ENCODE measurements at places on chromosomes 13 and 19.

GRCh38 chr13:75818179-75818967 is 182.2 kb downstream of the LMO7 start:
- DNase-seq, result no peak

DNA sequence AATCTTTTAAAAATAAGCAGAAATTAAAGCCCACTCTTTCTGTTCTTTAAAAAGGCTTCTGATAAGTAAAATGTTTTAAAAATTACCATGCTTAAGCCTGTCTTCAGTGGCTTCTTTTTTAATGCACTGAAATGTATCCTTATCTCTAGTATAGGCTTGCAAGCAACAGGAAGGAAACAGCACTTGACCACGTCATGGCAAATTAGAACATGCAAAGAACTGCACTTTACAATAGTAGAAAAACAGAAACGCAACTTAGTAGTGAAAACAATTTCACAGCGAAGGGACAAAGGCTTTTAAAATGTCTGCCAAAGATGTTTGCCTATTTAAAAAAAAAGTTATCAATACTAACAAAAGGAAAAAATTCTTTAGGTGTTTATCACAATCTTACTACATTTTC is 36.3 kb downstream of the ELF1 start:
- peak; percentile 60 for DNase-seq

DNA sequence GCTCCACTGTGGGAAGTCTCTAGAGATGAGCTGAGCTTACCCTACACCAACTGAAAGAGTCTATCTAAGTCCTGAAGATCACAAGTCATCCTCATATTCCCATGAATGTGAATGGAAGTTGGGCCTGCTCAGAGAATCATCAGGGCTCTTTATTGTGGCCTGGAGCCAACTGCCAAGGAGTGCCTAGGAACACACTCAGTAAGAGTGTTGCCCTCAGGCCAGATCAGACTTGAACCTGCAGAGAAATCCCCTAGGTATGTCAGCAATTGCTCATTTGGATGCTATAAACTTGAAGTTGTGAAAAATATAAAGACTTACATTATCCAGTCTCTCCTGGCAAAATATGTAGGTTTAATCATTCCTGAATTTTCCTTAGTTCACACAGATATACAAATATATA is 1070.2 kb downstream of the EFNB2 start:
- no peak for DNase-seq

GRCh38 chr13:25375727-25376358 is 4.1 kb downstream of the ATP8A2 start:
- peak; percentile 30 for DNase-seq

DNA sequence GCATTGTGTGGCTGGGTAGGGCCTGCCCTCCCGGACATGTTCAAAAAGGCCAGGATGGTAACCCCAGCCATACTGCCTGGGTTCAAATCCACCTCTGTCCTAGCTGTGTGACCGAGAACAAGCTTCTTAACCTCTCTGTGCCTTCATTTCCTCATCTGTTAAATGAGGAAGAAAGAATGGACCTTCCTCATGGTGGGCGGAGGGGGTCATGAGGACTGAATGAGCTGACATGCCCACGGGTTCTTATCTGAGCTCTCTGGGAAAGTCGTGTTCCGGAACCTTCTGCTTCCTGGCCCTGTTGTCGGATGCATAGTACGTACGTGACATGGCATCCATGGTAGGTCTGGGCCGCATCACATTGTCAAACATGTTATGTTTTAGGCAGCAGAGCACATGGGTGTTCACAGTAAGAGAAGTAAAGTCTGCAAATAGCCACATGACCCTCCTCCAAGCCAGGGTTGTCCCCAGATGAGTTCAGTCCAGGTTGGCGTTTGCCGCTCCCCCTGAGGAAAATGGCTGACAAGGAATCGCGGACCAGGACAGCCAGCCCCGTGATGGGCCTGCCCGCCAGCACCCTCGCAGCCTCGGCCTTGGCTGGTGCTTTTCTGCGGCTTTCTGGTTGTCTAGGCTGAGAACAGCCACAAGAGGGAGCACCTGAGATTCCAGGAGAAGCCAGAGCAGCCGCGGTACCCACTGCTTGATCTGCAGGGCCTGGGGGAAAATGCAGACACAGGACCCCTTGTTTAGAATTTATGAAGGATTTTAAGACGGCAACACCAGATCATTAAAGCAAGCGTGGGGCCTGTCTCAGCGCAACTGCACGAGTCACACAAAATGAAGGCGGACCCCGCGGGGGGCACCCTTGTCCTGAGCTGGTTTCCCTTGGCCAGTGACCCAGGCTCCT is 2.4 kb upstream of the NTN5 start:
- DNase-seq, result peak; percentile 82

GRCh38 chr13:20610006-20610405 is 43.0 kb downstream of the IFT88 start:
- DNase-seq, result no peak

DNA sequence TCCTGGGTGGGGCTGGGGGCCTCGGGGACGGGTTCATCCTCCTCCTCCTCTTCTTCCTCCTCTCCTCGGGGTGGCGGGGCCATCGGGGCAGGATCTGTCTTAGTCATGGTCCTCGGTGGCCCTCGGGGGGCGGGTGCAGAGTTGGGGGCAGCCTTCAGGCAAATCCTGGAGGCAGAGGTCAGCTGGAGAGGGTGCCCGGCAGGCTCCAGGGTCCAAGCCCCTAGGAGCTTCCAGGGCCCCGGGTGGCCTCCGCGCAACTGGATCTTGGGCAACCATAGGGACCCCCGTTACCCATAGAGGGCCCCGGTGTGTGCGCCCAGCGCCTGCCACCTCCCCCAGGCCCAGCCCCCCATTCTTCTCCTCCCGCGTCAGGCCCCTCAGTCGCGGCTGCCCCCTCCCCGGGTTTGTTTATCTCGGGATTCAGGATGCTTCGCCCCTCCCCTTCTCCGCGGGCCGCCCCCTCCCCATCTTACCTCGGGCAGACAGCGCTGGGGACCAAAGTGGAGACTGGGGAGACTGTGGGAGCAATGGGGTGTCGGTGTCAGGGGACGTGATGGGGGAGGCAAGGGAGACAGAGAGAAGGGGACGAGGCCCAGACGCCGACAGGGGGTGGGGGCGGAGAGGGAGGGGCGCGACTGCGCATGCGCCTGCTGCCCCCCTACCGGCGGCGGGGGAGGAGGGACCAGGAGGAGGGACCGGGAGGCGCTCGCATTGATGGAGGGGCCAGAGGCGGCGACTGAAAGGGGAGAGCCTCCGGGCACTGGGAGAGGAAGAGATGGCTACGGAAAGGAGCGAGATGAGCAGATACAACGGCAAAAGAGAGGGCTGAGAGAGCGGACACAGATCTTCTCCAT is at the start of gene CLIP3:
CLIP3 (minus strand) TSS at position 623 of the 854 bp plus-strand sequence; CDS start at position 107, 516 bp downstream.
- peak; percentile 38 for DNase-seq

Data from activated CD4-positive, alpha-beta memory T cell treated with anti-CD3 and anti-CD28 coated beads for 36 hours (primary cell).